ENCODE measurements at places on chromosomes 2 and 18. TPM values are rescaled to one million over a fixed set of nuclear protein-coding genes. Genes with fewer than 3 reads are reported as not detected.

The AOX1 gene
- 17.5 TPM for total RNA-seq

The ST6GAL2 gene
- 0.08 TPM for total RNA-seq

The WNT10A gene
- 4.2 TPM for total RNA-seq

The KCNK3 gene
- not detected for total RNA-seq

The CNDP1 gene
- not detected for total RNA-seq

The STPG4 gene
- not detected for total RNA-seq

The IFIH1 gene
- 8.3 TPM for total RNA-seq

The RMND5A gene
- 21.0 TPM for total RNA-seq

The RDH14 gene
- 29.7 TPM for total RNA-seq

The PAX8 gene
- total RNA-seq = 3.7 TPM

The TEKT4 gene
- not detected for total RNA-seq

The COBLL1 gene
- 16.5 TPM for total RNA-seq

The TWIST2 gene
- 23.1 TPM for total RNA-seq

The CAPN14 gene
- 0.30 TPM for total RNA-seq

The BCS1L gene
- total RNA-seq = 62.5 TPM

The LYPD1 gene
- not detected for total RNA-seq

The TMEM18 gene
- total RNA-seq = 13.7 TPM

The B4GALT6 gene
- total RNA-seq = 7.7 TPM

The SERPINB12 gene
- total RNA-seq = not detected

The TFPI gene
- 1.4 TPM for total RNA-seq

The FKBP1B gene
- total RNA-seq = 12.2 TPM

The CD8B2 gene
- not detected for total RNA-seq

The IGFBP2 gene
- total RNA-seq = 2.4 TPM

All from hair follicular keratinocyte (primary cell).